H4 (cell line): ENCODE measurements at places on chromosomes 5 and 9. TPM values are rescaled to one million over a fixed set of nuclear protein-coding genes. Genes with fewer than 3 reads are reported as not detected.

Gene IL13
- total RNA-seq = not detected in 2 replicates

Gene CEP78
- total RNA-seq = 24.2 and 30.9 TPM in 2 replicates

- no peak for DNase-seq
Observed at GRCh38 chr9:131984564-131984963, 95.1 kb downstream of the MED27 start.

Gene HSD17B3
- not detected in 2 replicates for total RNA-seq

Gene SPINK13
- total RNA-seq = not detected in 2 replicates

DNA sequence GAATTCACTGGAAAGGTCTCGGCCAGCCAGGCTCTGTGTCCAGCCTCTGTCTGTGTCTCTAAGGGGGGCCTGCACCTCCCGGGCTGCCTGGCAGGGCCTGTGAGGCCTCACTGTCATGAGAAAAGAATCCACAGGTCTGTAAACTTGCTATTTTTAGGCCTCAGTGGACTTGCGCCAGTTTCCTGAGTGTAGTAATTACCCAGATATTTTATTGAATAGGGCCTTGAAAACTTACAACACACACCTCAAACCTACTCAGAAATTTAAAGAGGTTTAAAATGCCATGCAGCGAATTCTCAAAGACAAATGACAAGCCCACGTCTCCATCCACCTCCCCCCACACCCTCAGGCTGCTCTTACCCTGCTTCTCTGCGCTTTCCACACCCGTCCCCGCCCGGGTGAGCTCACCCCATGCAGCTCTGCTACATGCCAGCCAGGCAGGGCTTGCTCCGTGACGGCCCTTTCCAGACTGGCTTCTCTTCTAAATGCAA is 8.8 kb upstream of the TENT4A start:
- peak; percentile 72 for DNase-seq

GRCh38 chr9:115553060-115553773 is 435.3 kb upstream of the TNC start:
- no peak for DNase-seq

DNA sequence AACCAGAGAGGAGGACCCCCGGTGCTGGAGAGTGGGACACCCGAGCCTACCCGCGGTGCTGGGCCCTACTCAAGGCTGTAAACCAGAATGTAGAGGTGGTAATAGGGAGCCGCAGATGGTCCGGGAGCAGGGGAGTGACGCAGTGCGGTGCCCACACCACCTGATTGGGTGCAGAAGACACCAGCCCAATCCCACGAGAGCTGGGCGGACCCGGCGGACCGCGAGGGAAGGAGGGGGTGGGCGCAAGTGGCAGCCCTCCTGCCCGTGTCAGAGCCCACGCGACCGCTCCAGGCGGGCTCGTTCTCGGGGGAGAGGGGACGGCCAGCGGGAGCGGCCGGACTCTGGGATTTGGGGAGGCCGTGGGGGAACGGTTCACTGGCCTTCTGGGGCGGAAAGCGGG is 71.2 kb downstream of the C9orf50 start:
- DNase-seq = no peak

Gene GTF2H2C
- total RNA-seq = 26.5 and 37.3 TPM in 2 replicates

Gene NOL6
- total RNA-seq = 23.4 and 30.1 TPM in 2 replicates

DNA sequence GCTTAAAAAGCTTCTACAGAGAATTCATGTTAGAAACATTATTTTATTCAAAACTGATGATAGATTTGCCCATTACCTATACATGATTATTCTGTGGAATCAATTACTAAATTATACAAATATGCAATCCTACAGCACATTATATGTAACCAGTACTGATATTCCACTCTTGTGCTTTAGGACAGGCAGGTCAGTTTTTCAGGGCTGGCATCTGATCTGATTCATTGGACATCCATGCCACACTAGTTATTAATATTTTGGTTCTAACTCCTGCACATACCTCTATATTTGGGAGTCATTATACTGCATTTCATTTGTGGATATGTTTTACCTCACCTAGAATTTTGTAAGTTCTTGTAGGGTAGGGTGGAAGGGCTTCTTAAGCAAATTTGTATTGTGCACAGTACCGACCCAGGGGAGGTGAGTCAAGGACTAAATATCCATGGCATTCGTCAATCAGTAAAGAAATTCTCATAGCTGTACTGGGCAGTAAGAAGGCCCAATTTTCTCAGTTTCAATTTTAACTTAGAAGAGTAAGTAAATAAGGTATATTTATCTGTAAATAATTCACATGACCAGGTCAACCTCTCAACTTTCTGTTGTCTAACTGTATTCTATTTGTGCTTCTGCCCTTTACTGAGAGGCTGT is 33.5 kb downstream of the ELOVL7 start:
- DNase-seq = no peak

- DNase-seq = no peak
Observed at GRCh38 chr9:136599811-136600660, 54.2 kb upstream of the NOTCH1 start.

Gene TMEM161B
- 10.0 and 16.5 TPM in 2 replicates for total RNA-seq

Gene CDKN2A
- 0.39 and 0.68 TPM in 2 replicates for total RNA-seq

DNA sequence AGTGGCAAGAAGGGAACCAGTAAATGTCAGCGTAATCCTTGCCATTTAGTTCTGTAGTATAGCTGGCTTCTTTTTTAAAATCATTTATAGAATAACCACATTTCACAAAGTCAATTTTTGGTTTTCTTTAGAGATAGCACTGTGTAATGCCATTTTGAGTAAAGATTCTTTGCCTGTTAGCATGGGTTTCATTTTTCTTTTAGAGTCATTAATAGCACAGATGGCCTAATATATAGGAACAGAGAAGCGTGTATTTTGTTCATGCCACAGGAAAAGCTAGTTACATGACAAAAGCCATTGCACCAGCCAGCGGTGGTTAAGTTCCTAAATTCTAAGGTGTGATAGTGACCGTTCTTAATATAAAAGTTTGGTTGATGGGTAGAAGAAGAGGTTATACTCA is 1363.9 kb downstream of the MAT2B start:
- DNase-seq = no peak

DNA sequence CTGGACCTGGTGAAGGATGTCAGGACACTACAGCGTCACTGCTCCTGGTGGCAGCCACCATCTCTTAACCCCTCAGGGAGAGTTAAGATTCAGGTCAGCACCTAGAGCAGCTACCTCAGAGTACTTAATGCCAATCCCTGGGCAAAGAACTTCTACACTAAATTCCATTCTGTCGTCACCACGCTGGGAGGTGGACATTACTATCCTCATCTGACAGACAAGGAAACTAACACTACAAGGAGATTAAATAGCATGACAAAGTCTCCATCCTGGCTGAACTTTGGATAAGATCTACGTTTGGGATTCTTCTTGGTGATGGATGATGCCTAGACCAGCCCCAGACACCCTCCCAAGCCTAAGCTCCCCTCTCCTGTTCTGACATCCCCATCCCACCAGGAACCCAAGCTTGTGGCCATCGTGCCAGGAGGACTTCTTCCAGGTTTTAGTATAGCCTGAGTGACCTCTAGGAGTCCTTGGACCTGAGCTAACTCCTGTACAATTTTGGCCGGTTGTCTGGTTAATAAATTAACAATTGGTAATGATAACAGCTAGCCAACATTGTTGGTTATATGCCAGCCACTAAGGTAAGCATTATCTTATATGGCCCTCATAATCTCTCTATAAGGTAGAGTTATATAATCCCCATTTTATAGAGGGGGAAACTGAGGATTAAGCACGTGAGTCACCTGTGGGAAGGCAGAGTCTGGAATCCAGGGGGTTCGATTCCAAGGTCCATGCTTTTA is 54.8 kb downstream of the C5orf15 start:
- no peak for DNase-seq

GRCh38 chr5:113249206-113249605 is 185.6 kb downstream of the TSSK1B start:
- DNase-seq = no peak

Gene ZNF454
- total RNA-seq = 0.72 TPM in 1 of 2 replicates, not detected in the other

- no peak for DNase-seq
Observed at GRCh38 chr9:4320021-4320420, 20.2 kb upstream of the GLIS3 start.

Gene THBS4
- total RNA-seq = 0.43 and 1.5 TPM in 2 replicates

- DNase-seq = no peak
Observed at GRCh38 chr5:80799041-80799440, 144.3 kb upstream of the DHFR start.

DNA sequence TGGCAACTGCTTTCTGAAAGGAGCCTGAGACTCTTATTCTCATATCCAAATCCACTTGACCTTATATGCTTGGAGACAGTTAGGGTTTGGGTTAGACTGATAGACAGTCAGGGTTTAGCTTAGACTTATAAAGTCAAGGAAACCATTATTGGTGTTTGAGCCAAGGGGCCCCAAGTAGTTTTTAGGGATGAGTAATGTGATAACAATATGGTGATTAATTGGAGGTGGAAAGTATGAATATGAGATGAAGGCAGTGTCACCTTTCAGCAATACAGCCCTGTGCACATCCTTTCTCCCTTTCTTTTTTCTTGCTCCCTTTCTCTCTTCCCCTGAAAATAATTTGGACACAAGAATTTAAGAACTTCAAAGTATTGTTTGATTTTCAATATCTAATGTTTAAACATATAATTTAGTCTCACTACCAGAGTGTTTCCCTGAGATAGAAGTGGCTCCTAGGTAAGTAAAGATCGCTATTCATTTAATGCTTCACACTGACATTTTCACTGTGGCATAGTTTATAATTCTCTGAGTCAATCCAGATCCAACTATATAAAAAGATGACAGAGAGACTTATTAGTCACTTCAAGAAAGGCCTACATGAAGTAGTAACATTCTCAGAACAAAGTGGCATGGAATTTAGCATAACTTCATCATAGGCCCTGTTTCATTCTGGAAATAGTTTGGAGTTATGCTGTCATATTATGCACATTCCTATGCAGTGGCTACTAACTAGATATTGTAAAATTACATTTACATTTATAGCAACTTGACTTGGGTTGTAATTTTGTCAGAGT is 200.8 kb downstream of the CHSY3 start:
- no peak for DNase-seq

DNA sequence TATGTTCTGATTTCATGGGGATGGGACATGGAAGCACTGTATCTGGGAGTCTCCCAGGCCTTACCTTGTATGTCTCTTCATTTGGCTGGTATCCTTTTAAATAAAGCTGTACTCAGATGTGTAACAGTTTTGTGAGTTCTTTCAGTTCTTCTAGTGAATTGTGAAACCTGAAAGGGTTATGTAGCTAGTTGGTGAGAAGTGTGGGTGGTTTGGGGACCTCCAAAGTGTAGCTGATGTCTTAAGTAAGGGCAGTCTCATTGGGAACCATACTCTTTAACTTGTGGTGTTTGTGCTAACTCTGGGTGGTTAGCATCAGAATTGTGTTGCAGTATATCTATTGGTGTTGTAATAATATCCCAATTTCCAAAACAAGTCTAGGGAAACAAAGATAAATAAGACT is 166.9 kb upstream of the CCNH start:
- DNase-seq = no peak

DNA sequence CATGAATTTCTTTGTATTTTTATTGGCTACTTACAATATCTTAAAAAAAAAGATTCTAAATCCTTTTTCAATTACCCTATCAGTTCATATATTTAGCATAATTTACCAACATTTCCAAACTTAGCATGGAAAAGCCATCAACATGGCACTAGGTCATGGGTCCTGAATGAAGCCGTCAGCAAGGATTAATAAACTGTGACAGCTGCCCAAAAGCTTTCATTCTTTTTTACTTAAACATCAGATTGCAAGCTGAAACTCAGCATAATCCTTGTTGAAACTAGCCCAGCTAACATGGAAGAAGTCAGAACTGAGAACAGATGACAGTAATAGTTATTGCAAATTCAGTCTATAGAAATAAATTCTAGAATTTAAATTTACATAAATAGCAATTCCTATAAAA is 209.8 kb downstream of the ADAMTS6 start:
- DNase-seq = no peak

Gene CDC42SE2
- total RNA-seq = 28.7 and 36.7 TPM in 2 replicates

Gene NTRK2
- total RNA-seq = 0.10 and 0.39 TPM in 2 replicates

- peak; percentile 81 for DNase-seq
Observed at GRCh38 chr5:15003511-15003920, 131.9 kb upstream of the ANKH start.

GRCh38 chr9:89036383-89036782 is 45.1 kb downstream of the S1PR3 start:
- DNase-seq = peak; percentile 16

DNA sequence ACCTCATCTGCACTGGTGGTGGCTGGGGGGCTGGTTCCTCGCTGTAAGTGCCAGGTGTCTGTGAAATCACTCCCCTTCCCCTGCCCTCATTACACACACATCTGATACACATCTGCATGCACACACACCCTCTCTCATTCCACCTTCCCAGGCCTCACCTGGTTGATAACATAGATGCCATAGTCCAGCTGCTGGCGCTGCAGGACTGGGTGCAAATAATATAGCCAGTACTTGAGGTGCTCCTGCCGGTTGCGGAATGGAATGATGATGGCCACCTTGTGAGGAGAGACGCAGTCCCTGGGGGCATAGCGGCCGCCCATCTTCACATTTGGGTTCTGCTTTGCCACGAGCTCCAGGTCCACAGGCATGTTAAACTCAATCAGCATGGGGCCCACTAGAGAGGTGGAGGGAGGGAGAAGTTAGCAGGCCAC is 32.1 kb downstream of the B4GALT1 start:
- no peak for DNase-seq

Gene DMRT2
- total RNA-seq = 0.08 and 0.77 TPM in 2 replicates

DNA sequence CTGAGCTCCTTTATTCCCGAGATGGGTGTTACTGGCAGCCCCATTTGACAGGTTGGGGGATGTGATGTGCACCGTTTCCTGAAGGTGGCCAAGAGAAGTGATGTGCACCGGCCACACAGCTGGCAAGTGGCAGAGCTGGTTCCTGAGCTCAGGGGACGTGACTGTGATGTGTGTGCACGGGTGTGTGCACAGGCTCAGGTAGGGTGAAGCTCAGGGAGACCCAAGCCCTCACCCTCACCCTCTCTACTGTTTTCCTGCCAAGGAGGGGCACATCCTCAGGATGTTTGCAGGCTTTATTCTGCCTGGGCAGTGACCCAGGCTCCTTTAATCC is 56.6 kb downstream of the WWC1 start:
- DNase-seq = no peak

Gene CENPK
- 28.8 and 33.0 TPM in 2 replicates for total RNA-seq

Gene KIF4B
- 0.02 TPM in 1 of 2 replicates, not detected in the other for total RNA-seq

Gene FAT2
- 0.06 and 0.10 TPM in 2 replicates for total RNA-seq

Gene FRRS1L
- not detected in 2 replicates for total RNA-seq

- DNase-seq = no peak
Observed at GRCh38 chr5:134138416-134139376, 24.2 kb downstream of the TCF7 start.

DNA sequence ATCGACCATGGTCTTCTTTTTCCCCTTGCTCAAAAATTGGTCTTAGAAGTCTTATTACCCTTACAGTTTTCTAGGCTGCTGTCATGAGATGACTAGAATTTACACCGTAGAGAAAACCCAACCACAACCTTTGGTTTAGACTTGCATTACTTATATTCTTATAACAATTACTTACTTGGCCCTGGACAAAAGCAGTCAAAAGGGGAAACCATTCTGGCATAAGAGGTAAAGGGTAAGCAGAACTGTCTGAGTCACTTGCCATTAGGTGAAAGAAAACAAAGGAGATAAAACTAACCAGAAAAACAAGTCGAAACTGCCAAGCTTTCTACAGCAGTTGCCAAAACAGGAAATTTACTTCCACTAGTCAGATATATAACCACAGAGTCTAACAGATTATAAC is 17.9 kb downstream of the TMEM245 start:
- DNase-seq = peak; percentile 71
